ENCODE measurements at places on chromosomes 7 and 10.

GRCh38 chr7:44767912-44768627 is 19.4 kb downstream of the ZMIZ2 start:
- DNase-seq = no peak

GRCh38 chr7:77262316-77262715 is 62.7 kb upstream of the FGL2 start:
- DNase-seq = no peak

DNA sequence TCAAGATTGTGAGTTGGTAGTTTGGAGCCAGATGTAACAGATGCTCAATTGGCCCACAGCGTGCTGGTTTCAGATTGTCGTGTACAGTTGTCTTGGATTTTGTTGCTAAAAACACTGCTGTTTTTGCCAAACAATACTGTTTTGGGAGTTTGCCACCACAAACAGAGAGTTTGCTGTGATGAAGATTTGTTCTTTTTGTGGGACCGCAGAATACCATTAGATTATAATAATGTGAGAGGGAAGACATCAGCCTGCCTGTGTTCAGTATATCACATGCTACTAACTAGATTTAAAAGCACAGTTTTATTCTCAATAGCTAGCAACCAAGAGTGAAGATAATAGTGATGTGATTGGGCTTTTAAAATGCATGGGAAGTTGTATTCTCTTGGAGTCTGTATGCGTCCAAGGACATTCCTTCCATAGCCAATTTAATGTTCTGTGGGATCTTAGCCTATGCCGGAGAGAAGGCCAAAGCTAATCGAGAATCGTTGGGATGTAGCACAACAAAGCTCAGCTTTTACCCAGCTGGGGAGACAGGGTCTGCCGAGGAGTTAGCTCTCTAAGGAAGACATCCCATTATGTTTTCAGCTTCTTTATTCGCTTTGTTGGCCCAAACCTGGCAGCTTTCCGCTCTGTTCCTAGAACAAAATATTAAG is 18.7 kb upstream of the ITGA8 start:
- no peak for DNase-seq

DNA sequence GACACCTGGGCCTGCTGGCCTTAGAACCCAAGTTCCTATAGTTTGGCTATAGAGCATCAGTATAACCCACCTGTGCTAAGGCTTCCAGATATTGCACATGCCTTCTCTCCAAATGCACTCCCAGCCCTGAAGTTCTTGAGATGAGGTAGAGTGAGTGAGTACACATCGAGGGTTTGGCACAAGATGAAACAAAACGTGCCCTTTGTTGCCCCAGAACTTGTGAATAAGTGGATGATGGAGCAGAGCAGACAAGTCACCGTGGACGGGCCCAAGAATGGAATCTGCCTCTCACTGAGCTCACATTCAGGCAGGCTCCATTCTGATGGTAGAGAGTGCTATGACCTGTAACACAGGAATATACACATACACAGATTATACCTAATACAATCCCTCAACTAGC is 73.0 kb upstream of the STK17A start:
- no peak for DNase-seq

DNA sequence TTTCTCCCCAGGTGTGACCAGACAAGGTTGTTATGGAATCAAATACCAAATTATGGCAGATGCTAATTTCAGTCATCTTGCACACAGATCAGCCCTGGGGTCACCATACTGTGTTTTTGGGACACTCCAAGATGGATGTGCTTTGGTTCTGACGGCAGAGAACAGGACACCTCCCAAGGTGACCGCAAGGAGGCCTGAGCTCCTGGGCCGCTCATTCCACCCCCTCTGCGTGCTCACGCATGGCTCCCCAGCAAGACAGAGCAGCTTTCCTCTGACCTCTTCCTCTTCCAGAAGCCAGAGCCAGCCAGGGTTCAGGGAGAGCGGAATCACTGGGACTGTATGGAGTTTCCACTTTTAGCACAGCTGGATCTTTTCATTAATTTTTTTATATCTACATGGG is 402.8 kb downstream of the DNAJB6 start:
- DNase-seq = no peak

DNA sequence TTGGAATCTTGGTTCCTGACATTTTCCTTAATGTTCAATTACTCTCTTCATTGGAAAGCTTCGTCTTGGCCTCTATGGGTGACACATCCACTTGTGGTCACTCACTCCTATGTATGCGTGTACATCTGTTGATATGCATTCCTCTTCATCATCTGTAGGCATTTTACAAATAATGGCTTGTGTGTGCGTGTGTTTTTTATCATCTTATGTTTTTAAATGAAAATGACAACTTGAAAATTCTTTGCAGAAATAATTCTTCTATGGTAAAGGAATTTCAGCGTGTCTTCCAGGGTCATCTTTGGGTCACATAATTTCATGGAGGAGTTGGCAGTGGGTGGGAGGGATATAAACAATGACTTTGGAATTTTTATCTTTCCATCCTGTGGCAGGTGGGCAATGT is 925.1 kb downstream of the LRMDA start:
- no peak for DNase-seq

DNA sequence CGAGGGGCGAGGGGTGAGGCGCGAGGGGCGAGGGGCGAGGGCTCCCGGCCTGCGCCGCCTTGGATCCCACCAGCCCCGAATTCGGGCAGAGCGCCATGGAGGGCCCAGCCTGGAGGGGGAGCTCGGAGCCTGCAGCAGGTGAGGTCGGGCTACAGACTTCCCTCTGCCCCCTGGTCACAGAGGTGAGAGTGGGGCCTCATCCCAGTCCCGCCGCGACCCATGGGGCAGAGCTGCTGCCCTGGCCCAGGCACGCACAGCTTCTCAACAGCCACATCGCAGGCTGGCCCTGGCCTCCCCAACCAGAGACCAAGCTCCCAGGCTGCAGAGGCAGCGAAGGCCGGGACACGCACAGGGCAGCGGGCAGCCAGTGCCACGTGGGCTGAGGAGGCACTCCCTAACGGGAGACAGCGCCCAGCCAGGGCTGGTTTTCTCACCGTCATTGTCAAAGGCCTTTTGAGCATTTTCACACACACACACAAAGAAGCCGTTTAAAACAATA is 191.8 kb downstream of the PTPRN2 start:
- DNase-seq = no peak

GRCh38 chr7:121351682-121352081 is 22.9 kb downstream of the WNT16 start:
- DNase-seq = no peak

- DNase-seq = no peak
Observed at GRCh38 chr7:23062452-23062851, 43.1 kb upstream of the KLHL7 start.

DNA sequence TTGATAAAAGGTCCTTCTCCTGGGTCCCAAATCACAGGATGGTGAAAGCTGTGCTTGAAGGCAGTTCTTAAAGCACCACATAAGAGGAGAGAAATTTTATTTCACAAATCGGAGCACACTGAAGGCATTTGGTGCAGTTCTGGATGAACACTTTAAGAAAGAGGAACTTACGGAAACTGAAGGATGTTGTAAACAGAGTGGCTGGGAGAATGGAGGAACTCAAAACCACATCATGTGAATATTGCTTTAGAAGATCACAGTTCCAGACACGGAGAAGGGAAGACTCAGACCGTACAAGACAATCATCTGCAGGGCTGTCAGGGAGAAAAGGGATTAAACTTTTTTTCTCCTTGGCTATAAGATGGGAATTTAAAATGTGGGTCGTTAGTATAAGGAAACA is 9.0 kb upstream of the GPR141 start:
- DNase-seq = no peak

GRCh38 chr10:119616882-119617570 is 20.3 kb upstream of the TIAL1 start:
- DNase-seq = no peak

DNA sequence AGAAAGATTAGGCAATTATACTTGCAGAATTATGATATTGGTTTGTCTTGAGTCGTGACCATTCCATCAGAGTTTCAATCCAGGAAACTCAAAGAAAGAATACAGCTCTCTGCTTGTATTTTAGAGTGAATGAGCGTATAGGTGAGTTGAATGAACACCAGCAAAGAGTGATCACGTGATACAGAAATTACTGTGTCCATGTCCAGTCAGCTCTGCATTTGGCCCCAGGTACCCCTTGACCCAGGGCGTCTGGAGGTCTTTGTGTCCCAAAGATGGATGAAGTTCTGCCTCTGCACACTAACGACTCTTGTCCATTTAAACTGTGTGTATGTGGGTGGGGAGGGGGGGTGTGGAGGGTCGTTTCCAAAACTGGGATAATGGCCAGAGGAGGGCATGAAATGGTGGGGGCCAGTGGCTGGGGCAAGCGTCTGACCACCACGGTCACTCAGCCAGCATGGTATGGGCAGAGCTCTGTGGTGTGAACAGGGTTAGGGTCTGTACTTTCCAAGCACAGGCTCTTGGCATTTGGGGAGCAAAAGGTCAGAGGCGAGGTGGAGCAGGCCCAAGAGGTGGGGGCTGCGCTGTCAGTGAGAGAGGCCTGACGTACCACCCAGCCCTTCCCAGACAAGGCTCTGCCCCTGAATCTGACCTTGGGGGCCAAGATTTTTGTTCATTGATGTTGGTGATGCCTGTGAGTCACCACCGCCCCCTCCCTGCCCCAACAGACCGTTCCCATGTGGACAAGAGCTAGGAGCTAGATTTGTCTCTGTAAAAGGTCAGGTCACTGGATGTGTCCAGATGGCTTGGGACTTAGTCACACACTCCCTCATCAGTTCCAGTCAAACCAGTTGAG is 1.4 kb downstream of the PTPRE start:
- no peak for DNase-seq

- no peak for DNase-seq
Observed at GRCh38 chr10:3467052-3467951, 294.7 kb upstream of the PITRM1 start.

- no peak for DNase-seq
Observed at GRCh38 chr10:28788252-28788651, 110.9 kb downstream of the BAMBI start.

GRCh38 chr10:50937230-50937907 is 51.9 kb upstream of the A1CF start:
- DNase-seq = no peak

DNA sequence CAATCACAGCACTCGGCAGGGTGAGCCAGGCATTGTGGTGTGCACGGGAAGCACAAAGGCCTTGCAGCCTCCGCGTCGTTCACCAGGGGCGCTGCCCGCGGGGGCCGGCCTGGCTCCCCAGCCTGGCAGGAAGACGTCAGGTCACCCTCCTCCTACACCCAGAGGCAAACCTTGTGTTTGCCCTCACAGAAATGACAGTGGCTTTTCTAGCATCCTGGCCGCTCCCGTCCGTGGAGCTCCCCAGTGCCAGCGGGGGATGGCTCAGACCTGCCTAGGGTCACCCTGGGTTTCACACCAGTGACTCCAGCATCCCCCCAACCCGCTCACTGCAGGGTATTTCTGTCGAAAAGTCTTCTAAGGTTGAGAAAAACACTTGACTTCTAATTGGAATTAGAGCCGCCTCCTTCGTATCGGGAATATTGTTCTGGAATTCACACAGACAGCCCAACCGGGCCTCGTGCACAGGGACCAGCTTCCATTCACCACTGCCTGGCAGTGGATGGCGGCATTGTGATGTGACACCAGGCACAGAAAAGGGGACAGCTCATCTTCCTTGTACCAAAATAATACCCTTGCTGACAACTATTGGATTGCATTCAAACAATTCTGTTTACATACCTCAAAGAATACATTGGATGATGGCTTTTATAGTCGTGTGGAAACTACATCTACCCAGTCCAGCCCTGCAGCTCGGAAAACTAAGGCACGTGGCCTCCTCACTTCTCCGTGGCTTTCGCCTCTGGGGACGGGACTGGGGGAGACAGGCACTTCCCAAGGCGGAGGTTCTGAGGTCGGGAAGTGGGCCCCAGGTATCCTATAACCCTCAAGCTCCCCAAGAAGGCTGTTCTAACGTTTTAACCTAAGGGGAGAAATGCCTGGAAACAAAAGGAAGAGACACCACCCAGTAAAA is 109.0 kb downstream of the EBF3 start:
- DNase-seq = no peak

DNA sequence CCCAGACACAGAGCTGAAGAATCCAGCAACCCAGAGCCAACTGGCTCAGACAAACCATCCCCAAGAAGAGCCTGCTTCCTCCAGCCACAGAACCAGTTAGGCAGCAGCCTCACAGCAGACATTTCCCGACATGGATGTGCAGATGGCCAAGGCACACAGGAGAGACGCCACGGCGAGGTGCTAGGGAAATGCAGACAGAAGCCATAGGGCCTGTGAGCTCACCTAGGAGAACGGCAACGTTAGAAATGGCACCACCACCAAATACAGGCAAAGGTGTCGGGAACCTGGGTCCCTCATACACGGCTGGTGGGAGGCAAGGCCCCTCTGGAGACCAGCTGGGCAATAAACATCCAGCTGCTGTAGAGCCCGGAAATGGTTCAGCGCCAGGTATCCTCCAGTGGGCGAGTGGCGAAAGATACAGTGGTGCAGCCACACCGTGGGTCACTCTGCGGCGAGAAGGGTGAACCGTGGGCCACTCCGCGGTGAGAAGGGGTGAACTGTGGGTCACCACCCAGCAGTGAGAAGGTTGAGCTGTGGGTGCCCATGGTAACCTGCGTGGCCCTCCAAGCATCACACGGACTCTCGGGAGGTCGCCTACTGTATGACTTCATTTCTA is 31.2 kb downstream of the JAKMIP3 start:
- DNase-seq = no peak

- DNase-seq = no peak
Observed at GRCh38 chr10:70528741-70529362, 50.3 kb downstream of the PALD1 start.

DNA sequence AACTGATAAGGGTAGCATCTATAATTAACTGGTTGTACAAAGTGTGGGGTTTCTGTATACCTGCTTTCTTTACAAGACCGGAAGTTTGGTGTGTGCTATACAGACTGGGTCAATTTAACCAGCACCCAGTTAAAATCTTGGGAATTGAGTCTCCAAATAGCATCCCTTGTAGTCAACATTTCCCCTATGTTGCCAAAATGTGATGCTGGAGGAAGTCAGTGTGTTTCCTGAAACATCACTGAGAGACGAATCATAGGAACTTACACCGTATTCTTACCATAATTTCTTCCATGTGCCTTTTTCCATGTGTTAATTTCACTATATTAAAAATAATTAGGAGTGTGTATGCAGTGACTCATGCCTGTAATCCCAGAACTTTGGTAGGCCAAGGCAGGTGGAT is 1.7 kb downstream of the AKR1C4 start:
- DNase-seq = no peak

- no peak for DNase-seq
Observed at GRCh38 chr10:124650820-124651401, 93.3 kb downstream of the FAM53B start.

DNA sequence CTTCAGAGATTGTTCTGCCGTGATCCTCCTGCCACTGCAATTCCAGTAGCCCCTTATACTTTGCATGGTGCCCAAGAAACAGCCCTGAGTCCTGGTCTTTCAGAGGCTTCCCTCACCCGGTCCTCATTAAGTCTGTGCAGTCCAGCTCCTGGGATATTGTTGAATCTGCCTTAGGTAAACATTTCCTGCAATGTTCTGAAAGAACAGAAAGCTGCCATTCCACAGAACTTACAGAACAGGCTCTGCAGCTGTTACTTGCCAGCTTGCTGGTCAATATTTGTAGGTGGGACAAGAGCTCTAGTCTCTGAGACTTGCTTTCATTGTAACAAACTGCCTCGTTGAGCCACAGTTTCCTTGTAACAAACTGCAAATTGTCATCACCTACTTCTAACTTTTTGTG is 115.0 kb upstream of the KIF5B start:
- DNase-seq = peak; percentile 73

GRCh38 chr7:151481650-151482505 is 37.8 kb downstream of the RHEB start:
- no peak for DNase-seq

Measured in NCI-H146 (cell line).